Stimulated activated CD8-positive, alpha-beta memory T cell treated with anti-CD3 and anti-CD28 coated beads, Interleukin-4, amount 100 ng/mL, for 4 hours (primary cell): ENCODE measurements at places on chromosomes 3 and 15.

GRCh38 chr3:142159083-142159740, 9.9 kb upstream of the TFDP2 start:
- no peak for DNase-seq

- no peak for DNase-seq
Observed at GRCh38 chr3:159672728-159673688, 315.6 kb upstream of the IL12A start.

DNA sequence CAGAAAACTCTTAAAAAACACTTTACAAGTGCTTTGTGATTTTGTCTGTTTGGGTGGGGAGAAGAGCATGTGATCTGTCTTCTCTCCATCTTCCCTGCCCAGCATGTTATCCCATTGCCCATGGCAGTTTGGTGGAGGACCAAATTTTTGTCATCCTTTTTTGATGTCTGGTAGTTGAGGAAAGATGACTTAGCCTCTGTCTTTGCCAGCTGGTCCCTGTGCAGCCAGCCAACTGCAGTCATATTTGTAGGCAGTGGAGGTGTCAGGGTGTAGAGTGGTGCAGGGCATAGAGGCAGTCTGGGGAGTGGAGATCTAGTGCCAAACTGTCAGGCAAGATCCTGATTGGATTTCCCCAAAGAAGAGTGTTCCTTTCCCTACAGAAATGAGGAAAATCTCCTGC, 40.7 kb downstream of the GASK1A start:
- no peak for DNase-seq

DNA sequence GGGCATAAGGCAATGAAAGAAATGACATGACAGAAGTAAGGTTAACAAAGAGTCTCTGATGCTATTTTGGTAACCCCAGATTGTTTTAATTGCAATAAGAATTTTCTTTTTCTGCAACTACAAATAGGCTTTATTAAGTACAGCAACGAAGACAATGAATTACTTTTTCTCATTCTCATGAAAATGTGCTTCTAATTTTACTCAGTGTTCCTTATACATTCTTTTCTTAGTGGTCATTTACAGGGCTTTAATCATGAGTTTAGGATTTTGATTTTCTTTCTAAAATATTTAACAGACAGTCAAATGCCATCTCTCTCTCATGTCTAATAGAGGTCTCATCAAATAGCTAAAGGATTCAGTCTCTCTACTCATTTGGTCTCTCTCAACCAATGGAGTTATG, 452.1 kb downstream of the RAP2B start:
- no peak for DNase-seq

- no peak for DNase-seq
Observed at GRCh38 chr3:37688756-37689155, 172.9 kb upstream of the CTDSPL start.

- no peak for DNase-seq
Observed at GRCh38 chr3:84547207-84547606, 411.6 kb upstream of the CADM2 start.
